ENCODE measurements at places on chromosomes 2 and 18.

GRCh38 chr2:37085731-37086147 lies 1.4 kb downstream of the GPATCH11 start:
- DNase-seq, result no peak

- DNase-seq, result no peak
Measured at GRCh38 chr2:132691556-132691955, 21.6 kb upstream of the LYPD1 start.

GRCh38 chr2:47360927-47361326 lies 42.0 kb upstream of the MSH2 start:
- DNase-seq, result no peak

- peak; percentile 26 for DNase-seq
Measured at GRCh38 chr2:16613539-16614011, 52.1 kb downstream of the CYRIA start.

GRCh38 chr2:12080360-12080759 lies 333.9 kb downstream of the LPIN1 start:
- DNase-seq, result no peak

DNA sequence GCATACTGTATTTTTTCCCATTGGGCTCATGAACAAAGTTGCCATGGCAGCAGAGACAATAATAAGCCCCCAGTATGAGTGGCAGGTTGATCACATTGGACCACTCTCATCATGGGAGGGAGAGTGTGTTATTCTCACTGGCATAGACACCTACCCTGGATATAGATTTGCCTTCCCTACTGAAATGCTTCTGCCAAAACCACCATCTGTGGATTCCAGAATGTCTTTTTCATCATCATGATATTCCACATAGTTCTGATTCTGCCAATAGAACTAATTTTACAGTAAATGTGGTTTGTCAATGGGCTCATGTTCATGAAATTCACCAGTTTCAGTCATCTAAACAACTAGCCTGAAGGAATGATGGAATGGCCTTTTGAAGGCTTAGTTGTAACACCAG lies 18.4 kb downstream of the TMEM200C start:
- DNase-seq, result no peak

GRCh38 chr2:218834685-218835084 lies 3.1 kb upstream of the PRKAG3 start:
- no peak for DNase-seq

DNA sequence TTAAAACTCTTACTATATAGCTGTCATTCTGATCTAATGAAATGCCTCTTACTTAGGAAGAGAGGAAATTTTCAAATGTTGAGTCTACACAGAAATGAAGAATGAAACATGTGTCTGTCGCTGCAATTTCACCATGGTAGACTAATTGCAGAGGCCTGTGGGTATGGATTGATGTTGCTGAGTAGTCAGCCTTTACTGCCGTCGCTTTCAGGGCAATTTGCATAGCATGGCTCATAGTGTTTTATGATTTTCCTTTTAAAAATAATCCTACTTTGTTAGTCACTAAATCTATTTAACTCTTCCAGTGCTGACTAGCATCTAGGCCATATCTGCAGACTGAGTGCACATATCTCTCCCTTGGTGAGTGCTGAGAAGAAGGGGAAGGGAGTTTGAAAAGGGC lies 819.2 kb downstream of the SATB2 start:
- no peak for DNase-seq

- DNase-seq, result no peak
Measured at GRCh38 chr18:79902640-79903039, 48.8 kb downstream of the SLC66A2 start.

- DNase-seq, result no peak
Measured at GRCh38 chr2:27042985-27043634, 8.4 kb upstream of the AGBL5 start.

GRCh38 chr18:4765401-4765800 lies 310.3 kb upstream of the DLGAP1 start:
- no peak for DNase-seq

GRCh38 chr2:201858281-201859184 lies 52.2 kb downstream of the CDK15 start:
- no peak for DNase-seq

- DNase-seq, result no peak
Measured at GRCh38 chr2:223897669-223898330, 47.3 kb downstream of the WDFY1 start.

GRCh38 chr2:95359031-95359430 lies 43.5 kb upstream of the FAHD2A start:
- DNase-seq, result no peak

DNA sequence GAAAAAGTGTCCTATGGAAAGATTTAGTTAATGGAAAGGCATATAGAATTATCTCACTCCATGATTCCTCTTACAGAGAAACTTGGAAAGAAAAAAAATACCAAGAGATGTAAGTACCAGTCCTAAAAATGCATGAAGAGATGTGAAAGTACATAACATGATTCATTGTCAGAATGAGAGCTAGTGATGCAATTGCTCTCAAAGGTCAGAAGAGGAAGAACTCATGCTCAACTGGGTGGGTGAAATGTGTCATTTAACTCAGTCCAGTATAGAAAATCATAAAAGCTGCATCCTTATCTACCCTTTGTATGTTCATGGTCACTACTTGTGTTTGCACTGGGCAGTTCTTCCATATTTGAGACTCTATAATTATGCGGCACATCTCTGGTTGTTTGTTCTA lies 300.0 kb upstream of the PIK3C3 start:
- DNase-seq, result no peak

DNA sequence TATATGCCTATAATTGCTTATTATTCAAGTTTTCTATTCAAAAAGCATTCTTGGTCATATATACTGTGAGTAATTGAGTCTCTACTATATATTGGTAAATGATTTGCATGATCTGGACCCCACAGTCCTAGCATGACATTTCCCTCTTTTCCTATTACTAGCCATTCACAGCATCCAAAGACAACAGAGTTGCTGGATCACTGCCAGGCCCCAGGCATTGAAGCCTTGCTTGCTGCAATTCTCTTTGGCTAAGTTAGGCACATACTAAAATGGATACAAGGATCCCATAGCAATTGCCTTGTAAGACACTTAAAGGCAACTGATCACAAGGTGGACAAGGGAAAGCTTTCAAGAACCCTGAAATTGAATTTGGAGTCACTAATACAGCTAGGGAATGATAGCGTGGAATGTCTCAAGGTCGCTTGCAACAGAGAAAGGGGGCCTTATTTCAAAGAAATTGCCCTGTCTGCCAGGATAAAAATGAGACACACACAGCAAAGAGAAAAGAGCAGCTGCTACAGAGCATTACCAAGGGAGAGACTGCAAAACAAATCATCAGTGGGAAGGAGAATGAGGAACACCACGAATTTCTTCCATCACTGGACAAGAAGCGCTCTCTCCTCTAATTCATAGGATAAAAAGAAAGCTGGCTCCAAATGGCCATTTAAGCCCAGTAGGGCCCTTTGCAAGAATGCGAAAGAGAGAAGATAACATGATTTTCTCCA lies 77.1 kb upstream of the EPHA4 start:
- DNase-seq, result no peak

DNA sequence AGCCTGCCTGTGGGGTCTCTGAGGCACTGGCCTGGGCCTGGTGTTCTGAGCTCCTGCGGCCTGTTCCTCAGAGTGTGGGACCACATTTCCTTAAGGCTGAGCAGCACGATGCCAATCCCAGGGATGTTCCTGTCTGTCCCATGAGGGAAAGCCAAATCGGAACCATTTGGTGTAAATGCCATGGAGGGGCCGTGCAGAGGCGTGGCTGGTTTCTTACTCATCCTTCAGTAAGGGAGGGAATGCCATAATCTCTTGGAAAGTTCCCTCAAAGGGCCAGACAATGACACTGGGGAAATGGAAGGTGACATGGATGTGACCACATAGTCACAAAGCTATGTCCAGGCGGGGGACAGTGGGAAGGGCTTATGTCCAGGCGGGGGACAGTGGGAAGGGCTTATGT lies 14.4 kb upstream of the PTMA start:
- no peak for DNase-seq

DNA sequence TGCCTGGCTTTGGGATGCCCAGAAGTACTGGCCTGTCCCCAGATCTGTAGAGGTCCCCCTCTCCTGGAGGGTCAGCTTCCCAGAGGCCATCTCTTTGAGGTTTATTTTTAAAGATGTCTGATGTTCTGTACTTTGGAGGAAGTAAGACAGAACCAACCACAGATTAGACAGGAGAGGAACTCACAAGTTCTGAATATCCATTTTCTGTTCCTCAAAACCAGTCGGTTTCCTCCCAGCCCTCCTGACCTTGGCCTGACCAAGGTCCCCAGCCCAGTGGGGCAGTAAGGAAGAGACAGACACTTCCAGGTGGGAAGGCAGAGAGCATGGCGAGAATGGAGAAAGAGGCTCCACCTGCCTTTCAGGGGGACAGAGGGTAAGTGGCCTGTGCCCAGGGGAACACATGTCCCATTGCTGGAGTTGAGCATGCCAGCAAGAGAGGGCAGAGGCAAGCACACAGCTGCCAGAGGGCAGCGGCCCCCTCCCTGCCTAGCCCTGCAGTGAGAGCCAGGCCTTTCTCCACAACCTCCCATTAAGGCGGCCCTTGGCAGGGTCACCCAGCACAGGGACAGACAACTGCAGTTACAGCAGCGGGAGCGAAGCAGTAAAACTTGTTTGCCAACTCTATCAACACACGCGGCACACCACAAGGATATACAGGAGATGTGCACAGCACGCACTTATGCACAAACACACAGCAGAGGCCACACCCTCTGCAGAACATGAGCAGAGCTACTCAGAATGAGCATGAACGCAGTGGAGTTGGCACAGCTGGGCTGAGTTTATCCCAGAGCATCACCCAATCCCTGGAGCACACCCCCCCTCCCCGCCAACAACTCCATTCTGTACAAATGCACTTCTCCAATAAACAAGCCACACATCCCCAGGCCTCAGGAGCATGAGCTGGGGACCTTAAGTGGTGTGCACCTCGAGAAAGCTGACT lies 18.5 kb upstream of the SEMA4C start:
- no peak for DNase-seq

DNA sequence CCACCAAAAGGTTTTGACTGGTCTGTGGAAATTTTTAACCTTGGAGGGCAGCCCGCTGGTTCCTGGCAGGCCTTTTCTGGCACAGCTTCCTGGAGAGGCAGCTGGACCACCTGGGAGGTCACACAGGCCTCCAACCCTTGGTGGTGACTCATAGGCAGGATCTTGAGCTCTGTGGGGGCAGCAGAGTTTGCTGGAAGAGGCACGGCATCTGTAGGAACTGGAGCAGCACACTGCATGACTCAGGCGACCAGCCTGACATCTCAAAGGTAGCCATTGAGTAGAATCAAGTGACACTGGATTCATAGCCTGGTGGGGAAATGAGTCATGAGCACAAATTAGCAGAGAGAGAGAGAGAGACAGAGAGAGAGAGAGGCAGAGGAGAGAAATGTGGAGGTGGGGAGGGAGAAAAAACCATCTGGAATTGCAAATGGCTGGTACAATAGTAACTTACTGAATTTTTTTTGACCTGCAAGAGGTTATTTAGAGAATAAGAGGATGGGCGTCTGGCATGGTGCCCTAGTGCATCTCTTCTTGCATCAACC lies 57.4 kb downstream of the TRPM8 start:
- no peak for DNase-seq

GRCh38 chr2:39954346-39954745 lies 175.3 kb upstream of the THUMPD2 start:
- no peak for DNase-seq

- no peak for DNase-seq
Measured at GRCh38 chr2:62370321-62371250, 135.4 kb downstream of the TMEM17 start.

DNA sequence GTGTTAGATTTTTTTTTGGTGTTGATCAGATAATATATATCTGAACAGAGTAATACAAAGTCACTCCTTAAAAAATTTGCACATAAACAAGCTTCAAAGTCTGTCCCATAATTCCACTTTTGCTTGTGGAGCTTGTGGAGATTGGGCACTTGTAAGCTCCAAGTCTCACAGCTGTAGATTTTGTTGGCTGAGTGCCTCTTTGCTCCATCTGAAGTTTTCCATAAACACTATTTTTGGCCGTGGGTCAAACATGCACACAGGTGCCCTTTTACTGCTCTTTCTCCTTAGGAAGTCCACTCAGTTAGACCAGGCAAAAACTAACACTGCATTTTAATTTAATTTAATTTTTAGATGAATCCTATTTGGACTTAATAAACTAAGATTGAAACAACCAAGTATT lies 3.6 kb upstream of the KCNJ13 start:
- DNase-seq, result no peak

GRCh38 chr2:12381543-12382325 lies 335.0 kb upstream of the TRIB2 start:
- no peak for DNase-seq

DNA sequence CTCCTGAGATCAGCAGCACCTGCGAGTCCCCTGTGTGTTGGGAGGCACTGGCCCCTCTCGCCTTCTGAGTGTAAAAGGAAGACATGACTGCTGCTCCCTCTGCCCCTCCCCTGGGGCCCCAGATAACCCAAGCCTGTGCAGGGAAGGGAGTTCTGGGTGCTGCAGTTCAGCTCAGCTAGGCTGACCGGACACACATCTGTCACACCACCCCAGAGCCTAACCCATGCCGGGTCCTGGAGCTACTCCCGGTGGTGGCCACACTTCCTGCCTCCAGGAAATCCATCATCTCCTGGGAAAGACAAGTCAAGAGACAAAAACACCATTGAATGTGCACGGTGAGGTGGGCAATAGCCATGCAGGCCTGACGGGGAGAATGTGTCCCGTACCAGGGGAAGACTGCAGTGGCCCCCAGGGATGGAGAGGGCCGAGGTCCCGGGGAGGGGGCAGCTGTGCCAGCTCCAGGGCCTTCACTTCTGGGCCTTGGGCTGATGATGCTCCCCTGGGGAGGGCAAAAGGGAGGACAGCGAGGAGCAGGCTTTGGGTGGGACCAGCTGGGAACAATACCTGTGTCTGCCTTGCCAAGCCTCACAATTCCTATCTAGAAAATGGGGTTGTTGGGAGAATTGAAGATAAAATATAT lies 210.6 kb downstream of the TFCP2L1 start:
- no peak for DNase-seq

GRCh38 chr18:64620971-64621560 lies 472.2 kb upstream of the LINC00305 start:
- no peak for DNase-seq

- no peak for DNase-seq
Measured at GRCh38 chr2:175234650-175235049, 53.1 kb upstream of the ATP5MC3 start.

DNA sequence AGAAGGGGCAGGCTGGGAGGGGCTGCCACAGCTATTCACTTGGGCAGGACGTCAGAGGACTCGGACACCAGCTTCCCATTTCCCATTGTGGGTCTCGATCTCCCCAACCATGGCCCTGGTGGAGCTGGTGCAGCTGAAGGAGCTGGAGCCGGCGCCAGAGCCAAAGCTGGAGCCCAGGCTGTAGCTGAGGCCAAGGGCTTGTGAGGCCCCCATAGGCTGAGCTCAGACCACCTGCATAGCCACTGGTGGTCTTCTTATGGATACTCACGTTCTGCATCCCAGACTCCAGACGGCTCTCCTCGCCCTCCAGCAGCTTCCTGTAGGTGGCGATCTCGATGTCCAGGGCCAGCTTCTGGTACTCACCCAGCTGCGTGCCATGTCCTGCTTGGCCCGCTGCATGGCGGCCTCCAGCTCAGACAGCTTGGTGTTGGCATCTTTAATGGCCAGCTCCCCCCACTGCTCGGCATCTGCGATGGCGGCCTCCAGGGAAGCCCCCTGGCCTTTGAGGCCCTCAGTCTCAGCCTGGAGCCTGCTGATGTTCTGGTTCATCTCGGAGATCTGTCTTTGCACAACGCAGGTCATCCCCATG lies 6.0 kb upstream of the CDK5R2 start:
- no peak for DNase-seq
